CD4-positive, alpha-beta T cell treated with Interleukin-12 subunit alpha and Interleukin-12 subunit beta, for 1 hour (primary cell): ENCODE measurements at places on chromosomes 16 and 17.

DNA sequence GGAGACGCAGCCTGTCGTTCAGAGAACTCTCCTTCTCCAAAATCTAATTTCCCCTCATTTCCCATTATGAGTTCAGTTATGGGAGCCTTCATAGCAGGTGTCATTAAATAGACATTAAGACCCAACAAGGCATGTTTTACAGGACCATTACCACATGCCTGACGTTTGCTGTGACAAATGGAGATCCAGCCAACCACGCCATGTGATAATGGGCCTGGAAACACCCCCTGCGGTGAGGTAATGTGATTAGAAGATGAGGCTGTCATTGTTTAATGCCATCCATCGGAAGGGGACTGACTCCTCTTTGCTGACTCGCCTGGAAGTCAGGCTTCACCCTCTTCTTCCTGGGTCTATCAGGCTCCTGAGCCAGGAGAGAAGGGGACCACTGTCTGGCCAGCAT, 76.9 kb downstream of the WSCD1 start:
- no peak for DNase-seq

DNA sequence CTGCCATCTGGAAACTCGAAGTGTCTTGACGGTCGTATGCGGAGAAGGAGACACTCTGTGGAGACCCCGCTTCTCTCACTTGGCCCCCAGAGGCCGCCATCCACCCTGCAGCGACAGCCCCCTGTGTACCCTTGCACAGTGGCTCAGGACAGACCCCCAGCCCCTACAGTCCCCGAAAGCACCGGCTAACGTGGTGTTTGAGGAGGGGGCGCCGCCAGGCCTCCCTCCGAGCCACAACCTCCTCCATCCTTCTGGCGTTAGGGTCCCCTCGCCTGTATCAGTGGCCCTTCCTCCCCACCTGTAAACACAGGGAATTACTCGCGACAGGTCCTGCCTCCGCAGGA, 73.6 kb downstream of the LMF1 start:
- DNase-seq, result no peak

DNA sequence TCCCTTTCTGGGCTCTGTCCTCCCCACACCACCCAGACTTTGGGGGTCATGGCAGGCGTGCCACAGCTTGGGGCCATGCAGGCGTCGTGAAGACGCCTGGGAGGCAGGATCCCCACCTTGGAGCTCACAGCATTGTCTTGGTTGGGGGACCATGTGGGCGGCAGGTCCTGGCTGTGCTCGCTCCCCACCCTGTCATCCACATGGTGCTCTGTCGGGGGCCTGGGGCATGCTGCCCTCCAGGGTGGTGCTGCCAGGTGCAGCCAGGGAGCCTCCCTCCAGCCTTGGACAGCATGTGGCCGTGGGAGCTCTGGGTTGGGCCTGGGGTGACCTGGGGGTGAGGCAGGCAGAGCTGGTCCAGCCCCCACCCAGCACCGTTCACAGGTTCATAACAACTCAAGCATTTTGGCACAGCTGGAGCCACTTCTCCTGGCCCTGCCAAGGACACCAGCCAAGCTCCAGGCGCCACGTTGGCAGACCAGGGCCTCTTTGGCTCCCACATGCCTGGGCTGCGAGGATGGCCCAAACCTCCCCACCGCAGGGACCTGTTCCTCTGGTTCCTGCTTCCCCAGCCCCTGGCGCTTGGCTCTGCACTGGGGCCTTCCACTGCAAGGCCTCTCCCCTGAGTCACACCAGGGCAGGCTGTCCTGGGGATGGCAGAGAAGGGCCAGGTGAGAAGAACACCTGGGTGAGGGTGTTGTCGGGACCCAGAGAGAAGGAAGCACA, 15.1 kb upstream of the ATP6V0C start:
- no peak for DNase-seq

GRCh38 chr16:75218256-75219076, at the start of gene CTRB1:
Gene CTRB1 (plus strand): TSS chr16:75218988. CDS start chr16:75219008, 20 bp downstream.
- DNase-seq, result no peak

- DNase-seq, result no peak
Measured at GRCh38 chr17:69773081-69773480, 301.9 kb upstream of the KCNJ16 start.

DNA sequence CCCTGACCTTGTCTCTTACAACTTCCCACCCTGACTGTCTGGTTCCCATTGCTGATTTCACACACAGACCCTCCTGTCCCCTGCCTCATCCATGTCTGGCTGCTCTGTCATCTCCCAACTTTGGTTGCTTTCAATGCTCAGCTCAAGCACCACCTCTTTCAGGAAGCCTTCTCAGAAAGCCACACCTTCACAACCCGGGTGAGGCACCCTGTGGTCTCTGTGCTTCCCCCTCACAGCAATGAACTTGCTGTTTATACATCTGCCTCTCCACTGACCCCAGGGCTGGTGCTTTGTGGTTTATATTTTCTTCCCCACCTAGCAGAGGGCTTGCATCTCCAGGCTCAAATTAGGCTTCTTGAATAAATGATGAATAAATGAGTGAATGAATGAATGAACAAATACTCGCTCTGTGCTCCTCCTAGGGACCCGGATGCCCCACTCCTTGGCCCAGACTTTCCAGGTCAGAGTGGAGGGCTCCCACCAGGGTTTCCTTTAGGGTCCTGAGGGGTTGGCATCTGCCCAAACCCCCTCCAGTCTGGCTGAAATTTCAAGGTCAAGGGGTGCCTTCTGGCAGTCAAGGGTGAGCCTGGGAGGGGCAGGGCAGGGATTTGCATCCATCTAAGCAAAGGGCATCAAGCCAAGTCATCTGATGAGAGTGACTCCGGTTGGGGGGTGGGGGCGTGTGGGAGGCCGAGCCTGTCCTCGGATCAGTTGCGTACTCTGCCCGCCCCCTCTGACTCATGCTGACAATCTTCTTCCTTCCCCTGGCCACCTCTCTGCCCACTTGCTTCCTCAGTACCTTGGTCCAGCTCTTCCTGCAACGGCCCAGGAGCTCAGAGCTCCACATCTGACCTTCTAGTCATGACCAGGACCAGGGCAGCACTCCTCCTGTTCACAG, at the start of gene ITGAX:
TSS of gene ITGAX (plus strand) at position 783 of the 898 bp plus-strand sequence. CDS start at position 862, 79 bp downstream.
- DNase-seq, result peak; percentile 61

GRCh38 chr17:1504866-1505265, 11.5 kb downstream of the INPP5K start:
- DNase-seq, result no peak

- no peak for DNase-seq
Measured at GRCh38 chr16:58679763-58680162, 4.8 kb downstream of the SLC38A7 start.

DNA sequence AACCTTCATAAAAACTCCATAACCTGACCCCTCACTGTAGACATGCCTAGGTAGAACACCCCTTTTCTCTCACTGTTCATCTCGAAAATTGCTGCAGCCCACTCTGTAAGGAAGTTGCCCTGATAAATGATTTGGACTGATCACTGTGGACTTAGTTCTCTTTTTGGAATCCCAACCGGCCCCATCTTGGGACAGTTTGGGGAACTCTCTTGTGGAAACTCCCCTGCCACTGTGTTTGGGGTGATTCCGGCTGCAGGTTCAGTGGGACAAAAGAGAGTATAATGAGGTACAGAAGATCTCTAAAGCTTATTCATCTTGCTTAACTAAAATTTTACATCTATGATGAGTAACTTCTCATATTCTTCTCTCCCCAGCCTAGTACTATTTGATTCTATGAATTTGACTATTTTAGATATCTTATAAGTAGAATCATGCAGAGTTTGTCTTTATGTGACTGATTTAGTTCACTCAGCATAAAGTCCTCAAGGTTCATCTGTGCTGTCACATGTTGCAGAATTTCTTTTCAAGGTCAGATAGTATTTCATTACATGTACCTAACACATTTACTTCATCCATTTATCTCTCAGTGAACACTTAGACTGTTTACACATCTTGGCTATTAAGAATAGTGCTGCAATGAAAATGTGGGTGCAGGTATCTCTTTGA, 84.9 kb downstream of the ABCA8 start:
- DNase-seq, result no peak

DNA sequence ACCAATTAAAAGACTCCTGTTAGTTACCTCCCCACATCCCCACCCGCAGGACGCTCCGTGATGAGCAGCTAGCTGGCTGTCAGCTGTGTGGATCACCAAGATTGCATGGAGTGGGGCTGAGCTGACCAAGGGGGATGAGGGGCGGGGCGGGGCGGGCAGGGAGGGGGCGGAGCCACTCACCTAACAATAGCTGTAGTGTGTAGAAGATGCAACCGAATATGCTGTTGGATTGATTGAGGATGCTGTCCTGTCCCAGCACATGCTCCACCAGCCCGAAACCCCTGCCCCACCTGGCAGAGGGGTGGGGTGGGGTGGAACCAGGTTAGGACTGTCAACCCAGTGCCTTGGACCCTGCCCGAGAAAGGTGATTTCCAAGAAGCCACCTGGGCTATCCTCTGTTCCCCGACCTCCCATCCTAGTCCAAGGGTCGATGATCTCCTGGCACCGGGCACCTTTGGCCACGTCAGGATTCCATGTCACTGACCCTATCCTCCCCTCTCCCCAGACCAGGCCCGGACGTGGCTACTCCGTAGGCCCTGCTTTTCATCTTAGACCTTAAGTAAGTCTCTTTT, 1.4 kb downstream of the VKORC1 start:
- DNase-seq, result no peak

DNA sequence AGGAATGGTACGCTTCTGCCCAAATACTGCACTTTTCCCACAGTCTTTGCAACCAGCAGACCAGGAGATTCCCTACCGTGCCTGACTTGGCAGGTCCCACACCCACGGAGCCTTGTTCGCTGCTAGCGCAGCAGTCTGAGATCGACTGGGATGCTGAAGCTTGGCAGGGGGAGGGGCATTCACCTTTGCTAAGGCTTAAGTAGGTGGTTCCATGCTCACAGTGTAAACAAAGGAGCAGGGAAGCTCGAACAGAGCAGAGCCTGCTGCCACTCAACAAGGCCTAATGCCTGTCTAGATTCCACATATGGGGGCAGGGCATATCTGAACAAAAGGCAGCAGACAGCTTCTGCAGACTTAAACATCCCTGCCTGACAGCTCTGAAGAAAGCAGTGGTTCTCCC, 107.2 kb upstream of the TMEM97 start:
- DNase-seq, result no peak

DNA sequence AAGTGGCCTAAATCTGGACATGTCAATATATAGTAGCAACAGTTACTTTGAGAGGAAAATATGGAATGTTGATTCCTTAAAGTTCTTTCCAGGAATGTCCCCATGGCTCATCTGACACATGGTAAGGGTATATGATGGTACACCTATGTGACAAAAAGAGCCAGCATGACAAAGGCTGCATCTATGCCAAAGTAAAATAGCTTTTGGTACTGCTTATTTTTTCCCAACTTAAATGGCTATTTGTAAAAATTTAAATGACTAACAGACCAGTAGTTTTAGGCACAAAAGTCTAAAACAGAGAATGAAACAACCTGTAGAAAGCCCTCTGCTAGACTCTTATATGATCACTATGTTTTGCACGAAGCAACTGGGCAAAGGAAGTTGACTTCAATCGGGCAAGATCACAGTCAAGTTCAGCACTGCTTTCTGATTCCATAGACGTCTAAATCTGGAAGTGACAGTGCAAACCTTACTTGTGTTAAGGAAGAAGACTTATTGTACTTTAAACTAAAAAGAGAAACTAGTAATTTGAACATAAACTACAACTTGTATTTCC, 135.1 kb downstream of the SKAP1 start:
- DNase-seq, result peak; percentile 7

DNA sequence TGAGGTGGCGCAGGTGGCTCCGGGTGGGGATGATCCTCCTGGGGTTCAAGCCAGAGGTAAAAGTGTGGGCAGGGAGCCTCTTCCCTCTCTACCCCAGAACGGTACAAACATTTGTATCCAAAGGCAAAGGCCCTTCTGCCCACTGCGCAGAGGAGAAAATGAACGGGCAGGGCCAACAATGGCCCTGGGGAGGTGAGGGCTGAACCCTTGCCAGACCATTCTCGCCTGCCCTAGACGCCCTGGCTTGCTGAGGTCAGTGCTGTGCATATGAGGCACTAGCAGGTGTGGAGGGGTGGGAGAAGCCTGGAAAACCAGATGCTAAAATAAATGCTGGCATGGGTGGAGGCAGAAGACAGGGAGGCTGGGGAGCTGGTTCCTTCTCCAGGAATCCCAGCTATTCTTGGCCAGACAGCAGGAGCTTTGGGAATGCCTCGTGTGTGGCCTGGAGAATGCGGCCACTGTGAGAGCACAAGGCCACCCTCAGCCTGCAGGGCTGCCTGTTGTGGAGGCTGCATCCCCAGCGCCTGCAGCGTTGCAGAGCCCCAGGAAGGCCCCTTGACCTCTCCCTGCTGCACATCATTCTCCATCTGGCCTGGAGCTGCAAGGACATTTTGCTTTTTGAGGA, 4.5 kb downstream of the C17orf50 start:
- DNase-seq, result no peak

DNA sequence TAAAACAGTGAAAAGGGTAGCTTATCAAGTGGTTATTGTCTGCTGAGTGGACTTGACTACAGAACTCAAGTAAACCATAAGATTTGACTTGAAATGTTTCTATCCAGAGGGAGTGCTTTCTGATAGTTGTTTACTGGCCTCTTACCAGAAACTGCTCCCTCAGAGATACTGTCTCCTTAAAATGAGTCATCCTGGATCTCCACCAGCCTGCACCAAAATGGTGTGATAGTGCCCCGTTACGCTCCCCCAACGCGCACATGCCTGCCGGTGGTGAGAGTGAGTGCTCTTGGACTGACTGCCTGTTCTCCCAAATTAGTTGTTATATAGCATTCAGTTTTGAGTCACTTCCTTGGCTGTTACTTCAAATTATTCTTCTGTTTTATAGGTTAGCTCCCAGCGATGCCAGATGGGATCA, 22.9 kb downstream of the PRCD start:
- DNase-seq, result no peak

- DNase-seq, result no peak
Measured at GRCh38 chr16:74641969-74642368, 24.7 kb downstream of the RFWD3 start.

GRCh38 chr17:39813631-39814030, 50.5 kb downstream of the IKZF3 start:
- peak; percentile 84 for DNase-seq

DNA sequence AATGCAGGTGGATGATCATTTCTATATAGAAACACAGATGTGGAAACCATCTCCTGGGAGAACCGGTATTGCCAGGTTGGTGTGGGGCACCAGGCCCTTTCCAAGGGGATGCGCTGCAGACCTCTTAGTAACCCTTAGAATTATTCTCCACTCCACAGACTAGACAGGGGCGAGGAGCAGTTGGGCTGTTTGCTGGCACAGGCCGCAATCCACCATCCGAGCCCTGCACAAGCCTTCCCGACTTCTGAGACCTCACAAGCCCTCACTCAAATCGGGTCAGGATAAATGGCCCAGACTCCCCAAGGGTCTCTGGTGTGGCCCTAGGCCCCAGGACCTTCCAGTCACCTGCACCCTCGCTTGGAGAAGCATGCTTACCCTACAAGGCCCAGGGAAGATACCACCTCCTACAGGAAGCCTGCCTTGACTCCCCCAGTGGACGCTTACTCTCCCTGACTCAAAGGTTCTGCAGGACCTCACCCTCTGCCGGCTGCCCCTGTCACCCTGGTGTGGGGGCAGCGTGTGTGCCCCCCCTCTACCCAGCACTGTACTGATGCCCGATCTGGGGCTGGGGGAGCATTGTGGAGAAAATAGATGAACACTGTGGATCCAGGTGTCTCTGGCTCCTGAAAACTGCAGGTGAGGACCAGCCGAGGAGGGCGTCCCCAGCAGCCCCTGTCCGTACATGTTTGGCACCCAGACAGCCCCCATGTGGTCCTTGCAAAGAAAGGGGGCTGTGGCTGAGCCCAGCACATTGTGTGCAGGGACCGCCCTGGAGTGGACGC, 49.8 kb upstream of the ACSF3 start:
- no peak for DNase-seq

- no peak for DNase-seq
Measured at GRCh38 chr17:5526821-5527598, 40.6 kb downstream of the MIS12 start.
